ENCODE measurements at places on chromosomes 1 and 21.

DNA sequence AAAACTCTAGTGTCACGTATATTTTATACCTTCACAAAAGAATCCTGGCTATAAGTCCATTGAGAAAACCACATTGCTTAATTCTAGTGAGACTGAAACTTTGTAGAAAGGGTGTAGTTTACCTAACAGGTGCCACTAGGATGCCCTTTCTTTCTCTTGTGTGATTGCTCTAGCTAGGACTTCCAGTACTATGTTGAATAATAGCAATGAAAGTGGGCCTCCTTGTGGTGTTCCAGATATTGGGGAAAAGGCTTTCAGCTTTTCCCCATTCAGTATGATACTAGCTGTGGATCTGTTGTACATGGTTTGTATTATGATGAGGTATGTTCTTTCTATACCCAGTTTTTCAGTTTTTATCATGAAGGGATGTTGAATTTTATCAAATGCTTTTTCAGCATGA lies 39.7 kb upstream of the CHODL start:
- no peak for DNase-seq

DNA sequence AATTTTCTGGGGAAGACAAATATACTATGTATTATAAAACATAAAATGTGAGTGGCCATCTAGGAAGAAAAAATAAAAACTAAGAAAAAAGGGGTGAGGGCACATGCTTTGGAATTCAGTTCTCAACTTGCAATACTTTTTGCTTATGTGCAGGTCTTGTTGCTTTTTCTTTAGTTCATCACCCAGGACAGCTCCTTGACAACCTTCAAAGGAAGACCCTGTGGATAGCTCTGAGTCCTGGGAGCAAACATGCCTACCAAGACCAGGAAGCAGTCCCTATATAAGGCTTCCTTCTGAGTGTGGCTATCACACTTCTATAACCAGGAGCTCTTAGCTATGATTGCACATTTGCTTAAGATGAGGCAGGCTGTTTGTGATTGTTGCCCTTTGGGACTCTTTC lies 78.0 kb downstream of the WDR64 start:
- no peak for DNase-seq

DNA sequence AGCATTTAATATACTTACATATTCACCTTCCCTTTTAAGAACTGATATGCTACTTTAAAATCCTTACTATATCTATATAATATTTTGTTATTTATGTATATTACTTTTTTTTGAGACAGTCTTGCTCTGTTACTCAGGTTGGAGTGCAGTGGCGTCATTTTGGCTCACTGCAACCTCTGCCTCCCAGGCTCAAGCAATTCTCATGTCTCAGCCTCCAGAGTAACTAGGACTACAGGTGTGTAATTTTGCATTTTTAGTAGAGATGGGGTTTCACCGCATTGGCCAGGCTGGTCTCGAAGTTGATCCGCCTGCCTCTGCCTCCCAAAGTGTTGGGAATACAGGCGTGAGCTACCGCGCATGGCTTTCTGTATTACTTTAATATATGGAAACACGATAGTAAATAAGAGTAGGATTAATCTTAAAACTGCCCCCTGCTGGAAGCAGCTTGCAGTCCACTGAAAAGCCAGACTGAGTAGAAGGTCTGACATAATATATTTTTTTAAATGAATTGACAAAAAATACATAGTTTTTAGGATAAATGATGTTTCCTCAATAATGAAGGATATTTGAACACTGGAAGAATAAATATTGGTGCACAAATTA lies 24.4 kb downstream of the RCAN3 start:
- DNase-seq = peak; percentile 26

DNA sequence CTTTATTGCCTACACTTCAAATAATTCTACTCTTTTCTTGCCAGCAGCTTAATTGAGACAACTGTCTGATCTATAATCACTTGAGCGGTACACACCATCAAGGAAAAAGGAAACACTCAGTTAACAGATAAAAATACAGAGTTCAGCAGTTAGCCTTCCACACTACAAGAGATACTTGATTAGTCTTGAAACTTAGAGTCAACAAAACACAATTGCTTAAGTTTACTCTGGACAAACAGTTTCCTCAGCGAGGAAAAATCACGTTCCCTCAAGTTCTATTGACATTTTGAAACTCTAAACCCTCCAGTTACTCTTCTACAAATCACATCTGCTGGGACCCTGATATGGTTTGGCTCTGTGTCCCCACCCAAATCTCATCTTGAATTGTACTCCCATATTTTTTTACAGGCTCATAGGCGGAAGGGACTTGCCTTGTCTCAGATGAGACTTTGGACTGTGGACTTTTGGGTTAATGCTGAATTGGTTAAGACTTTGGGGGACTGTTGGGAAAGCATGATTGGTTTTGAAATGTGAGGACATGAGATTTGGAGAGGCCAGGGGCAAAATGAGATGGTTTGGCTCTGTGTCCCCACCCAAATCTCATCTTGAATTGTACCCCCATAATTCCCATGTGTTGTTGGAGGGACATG lies 140.4 kb downstream of the CDC7 start:
- DNase-seq = no peak

- DNase-seq = no peak
These were observed 609.6 kb downstream of the BRINP3 start for GRCh38 chr1:189868021-189868420.
